Right ventricle myocardium inferior (tissue), 1 donor: ENCODE measurements at places on chromosomes 12 and 14.

DNA sequence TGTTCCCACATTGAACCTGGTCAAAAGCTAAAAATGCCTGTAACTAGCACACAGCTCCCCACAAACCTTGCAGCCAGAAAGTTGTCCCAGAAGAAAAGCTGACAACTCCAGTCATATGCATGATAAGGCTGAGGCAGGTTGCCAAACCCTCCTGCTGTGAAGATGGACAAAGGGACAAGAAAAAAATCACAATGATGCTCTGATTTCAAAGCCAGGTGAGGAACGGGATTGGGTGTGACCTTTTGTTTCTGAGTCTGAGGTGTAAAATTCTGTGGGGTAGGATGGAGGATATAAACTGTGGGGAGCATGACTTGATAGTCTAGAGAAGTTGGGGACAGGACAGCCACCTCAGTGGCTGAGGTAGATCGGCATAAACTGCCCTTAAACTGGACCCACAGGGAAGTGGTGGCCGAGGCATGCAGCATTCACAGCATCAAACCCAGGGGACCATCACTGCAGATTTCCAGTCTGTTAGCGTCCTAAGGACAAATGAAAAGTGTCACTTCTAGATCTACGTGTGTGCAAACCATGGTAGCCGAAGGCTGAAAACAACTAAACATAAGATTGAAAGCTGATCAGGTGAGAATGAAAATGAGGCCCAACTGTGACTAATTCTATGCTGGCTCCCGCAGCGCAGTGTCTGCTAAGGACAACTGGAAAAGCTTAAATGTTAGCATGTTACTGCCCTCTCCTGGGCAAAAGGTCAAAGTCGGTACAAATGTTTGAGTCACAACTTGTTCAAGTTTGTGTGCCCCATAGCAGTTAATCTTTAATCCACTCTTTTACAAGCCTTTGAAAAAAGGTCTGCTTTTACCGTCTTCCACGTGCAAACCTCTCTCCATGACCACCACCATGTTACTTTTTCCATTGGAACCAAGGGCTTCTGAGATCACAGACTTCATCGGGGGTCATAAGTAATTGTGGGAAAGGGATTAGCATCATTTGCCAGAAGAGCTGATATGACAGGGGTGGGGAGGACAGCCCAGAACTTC is 39.8 kb downstream of the GRIN2B start:
- no peak for DNase-seq

GRCh38 chr12:53046655-53047220 is 3.1 kb upstream of the TNS2 start:
- DNase-seq: peak; percentile 94

GRCh38 chr14:70416338-70416724 is 559 bp downstream of the SYNJ2BP start:
- no peak for DNase-seq

DNA sequence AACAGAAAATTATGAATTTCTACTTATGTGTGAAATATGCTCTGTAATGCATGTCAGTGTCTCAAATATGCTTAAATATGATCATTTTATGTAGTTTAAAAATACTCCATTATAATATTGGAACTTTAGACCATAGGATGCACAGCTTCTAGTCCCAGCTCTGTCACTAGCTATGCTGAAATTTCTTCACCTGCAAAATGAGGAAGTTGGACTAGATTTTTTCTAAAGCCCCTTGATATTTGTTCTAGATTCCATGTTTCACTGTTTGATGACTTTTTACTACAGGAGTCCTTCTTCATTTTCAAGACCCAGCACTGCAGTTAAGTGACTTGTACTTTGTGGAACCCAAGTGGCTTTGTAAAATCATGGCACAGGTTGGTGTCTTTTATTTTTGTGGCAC is 90.1 kb downstream of the LRRK2 start:
- DNase-seq: no peak

GRCh38 chr12:26534071-26534470 is 298.9 kb downstream of the ITPR2 start:
- no peak for DNase-seq
